Heart right ventricle (tissue), 16 donors: ENCODE measurements at places on chromosomes 3 and 15. TPM values are rescaled to one million over a fixed set of nuclear protein-coding genes. Genes with fewer than 3 reads are reported as not detected.

- no peak for DNase-seq
Measured at GRCh38 chr3:110093812-110094401, 756.6 kb upstream of the DPPA4 start.

LSMEM2 gene
- polyA plus RNA-seq = 1.9 TPM

DNA sequence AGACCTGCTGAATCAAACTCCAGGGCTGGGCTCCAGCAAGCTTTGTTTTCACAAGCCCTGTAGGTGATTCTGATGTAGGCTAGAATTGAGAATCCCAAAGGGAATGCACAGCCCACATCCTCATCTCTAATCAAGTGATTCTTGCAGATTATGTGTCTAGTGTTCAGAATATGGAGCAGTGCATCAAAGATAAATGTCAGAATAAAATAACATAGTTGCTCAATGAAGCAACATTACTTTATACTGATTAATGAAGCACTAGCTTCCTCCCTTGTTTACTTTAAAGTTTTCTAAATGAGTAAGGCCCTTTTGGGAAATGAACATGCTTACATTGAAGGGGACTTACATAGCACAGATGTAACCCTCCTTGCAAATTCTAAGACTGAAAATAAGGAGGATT lies 39.2 kb downstream of the NUP210 start:
- DNase-seq = no peak

RTP1 gene
- not detected for polyA plus RNA-seq
